RPMI7951 (cell line): ENCODE measurements at places on chromosomes 3 and 15. TPM values are rescaled to one million over a fixed set of nuclear protein-coding genes. Genes with fewer than 3 reads are reported as not detected.

- no peak for DNase-seq
These were observed 33.0 kb upstream of the GNB5 start for GRCh38 chr15:52224211-52224610.

DNA sequence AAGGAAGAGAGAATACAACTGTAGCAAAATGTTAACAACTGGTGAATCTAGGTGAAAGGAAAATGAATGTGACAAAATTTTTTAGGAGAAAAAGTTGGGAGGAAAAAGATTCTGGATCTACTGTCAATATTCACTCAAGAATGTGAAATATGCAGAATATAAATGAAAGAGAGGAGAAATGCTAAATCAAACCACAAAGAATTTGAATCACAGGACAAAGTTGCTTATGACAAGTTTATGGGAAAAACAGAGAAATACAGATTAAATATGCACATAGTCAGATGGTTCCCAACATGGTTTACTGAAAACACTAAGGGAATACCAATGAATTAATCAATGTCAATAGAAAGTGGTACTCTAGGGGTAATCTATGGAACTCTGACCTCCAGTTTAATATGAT lies 27.6 kb downstream of the C3orf33 start:
- DNase-seq: no peak

Gene CCR2
- total RNA-seq: not detected in 2 replicates

Gene SAMMSON
- 0.48 and 0.78 TPM in 2 replicates for total RNA-seq

Gene LRRIQ4
- not detected in 2 replicates for total RNA-seq

- no peak for DNase-seq
These were observed 241.8 kb upstream of the MCTP2 start for GRCh38 chr15:93989440-93989998.

- peak; percentile 94 for DNase-seq
These were observed 70.1 kb downstream of the CLDN11 start for GRCh38 chr3:170488802-170489201.

DNA sequence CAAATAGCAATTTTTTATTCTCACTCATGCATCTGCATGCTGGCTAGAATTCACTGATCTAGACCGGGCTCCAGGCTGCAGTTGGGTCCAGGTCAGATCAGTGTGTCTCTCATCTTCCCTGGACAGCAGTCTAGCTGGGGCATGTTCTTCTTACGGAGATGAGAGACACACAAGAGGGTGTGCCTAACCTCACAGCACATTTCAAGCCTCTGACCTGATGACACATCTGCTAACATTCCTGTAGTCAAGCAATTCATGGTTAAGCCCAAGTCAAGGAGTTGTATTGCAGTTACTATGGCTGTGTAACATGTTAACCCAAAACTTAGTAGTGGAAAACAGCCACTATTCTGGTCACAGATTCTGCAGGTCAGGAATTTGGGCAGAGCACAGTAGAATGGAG lies 13.1 kb downstream of the BSN start:
- no peak for DNase-seq

DNA sequence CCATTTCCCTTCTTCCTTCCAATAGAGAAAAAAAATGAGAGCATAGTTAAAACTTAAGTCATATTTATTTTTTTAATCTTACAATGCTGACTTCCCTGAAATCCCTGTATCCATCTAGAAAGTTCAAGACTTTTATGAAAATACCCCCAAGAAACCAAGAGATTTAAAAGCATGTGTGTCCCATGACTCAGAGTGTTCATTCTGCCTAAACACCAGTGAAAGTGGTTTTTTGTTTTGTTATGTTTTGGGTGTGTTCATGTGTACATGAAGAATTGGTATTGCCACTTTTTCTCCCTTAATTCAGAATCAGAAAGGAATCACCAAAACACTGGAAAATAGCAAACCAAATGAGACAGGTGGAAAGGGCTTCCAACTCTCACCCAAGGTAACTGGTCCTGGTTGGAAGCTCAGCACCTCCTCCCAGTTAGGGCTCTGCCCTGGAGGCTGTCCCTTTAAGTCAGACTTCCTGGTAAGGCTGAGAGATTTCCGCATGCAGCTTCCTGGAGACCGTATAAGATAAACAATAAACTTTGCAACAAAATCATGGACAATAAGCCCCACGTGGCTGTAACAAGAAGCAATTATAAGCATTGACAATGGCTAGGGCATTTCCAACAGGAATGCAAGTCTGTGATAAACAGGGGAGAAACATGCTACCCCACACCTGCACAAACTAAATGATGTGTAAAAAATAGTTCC lies 121.9 kb upstream of the ARHGEF3 start:
- peak; percentile 72 for DNase-seq

DNA sequence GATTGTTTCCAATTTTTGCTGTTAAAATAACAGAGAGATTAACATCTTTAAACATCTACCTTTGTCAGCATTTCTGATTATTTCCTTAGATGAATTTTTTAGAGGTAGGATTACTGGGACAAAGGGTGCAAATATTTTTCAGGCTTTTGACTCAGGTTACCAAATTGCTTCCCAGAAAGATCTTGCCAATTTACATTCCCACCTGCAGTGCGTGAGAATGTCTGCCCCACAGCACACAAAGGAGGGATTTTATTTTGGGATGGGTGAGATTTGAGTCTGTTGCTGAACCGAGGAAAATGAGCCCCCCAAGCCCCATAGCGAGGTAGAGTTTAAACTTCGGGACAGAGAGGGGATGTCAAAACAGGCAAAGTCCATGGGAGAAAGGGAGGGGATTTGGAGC lies 25.9 kb upstream of the RNU6-1 start:
- DNase-seq: no peak

Gene FGF7
- total RNA-seq: 2.0 and 3.2 TPM in 2 replicates

Gene EFHB
- total RNA-seq: 1.1 and 1.6 TPM in 2 replicates

Gene AHSG
- not detected in 2 replicates for total RNA-seq

DNA sequence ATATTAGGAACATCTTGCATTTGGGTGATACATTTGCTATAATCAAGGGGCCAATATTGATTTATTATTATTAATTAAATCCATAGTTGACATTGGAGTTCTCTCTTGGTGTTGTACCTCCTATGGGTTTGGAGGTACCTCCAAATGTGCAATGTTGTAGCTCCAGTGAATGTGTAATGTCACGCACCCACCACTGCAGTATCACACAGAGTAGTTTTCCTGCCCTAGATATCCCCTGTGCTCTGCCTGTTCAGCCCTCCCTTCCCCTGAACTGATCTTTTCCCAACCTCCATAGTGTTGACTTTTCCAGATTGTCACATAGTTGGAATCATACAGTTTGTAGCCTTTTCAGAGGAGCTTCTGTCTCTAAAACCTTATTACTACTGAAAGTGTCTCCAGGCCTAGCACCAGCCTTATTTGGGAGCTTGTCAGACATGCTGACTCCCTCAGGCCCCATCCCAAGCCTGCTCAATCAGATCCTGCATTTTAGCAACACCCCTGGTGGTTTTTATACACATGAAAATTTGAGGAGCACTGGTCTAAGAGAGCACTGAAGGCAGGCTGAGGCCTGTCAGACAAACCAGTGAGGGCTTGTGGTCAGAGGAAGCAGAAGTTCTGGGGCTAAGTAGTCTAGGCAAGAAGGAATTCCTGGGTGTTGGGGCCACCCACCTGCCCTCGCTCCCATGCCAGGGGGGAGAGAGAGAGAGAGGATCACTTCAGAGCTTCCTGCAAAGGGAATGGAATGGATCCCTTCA lies 73.4 kb downstream of the SLC6A11 start:
- DNase-seq: no peak

Gene MUC13
- total RNA-seq: not detected in 2 replicates

Gene FMN1
- total RNA-seq: 5.0 and 5.8 TPM in 2 replicates

DNA sequence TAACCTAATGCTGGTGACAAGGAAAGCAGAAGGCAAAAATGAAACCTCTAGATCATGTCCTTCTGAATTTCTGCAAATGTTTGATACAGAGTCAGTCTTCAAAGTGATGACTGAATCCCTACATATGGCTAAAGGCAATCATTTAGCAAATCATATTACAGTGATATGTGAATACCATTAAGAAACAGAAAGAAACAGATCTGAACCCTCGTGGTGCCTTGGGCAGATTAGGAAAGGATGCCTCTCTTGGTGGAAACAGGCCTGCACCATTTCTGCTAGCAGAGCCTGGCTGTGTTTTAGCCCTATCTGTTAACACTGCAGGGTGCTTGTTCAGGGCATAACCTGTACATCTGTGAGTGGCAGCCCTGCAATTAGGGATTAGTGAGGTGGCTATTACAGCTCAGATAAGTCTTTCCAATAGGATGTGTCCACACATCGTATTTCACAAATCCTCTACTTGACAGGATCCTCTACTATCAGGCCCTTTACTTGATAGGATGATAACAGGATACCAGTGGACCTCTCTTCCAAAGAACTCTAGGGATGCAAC lies 12.1 kb downstream of the SEC22C start:
- DNase-seq: no peak
